ENCODE measurements at places on chromosomes 4 and X.

- DNase-seq: no peak
These were observed 2.5 kb upstream of the RXFP1 start for GRCh38 chr4:158519226-158519625.

DNA sequence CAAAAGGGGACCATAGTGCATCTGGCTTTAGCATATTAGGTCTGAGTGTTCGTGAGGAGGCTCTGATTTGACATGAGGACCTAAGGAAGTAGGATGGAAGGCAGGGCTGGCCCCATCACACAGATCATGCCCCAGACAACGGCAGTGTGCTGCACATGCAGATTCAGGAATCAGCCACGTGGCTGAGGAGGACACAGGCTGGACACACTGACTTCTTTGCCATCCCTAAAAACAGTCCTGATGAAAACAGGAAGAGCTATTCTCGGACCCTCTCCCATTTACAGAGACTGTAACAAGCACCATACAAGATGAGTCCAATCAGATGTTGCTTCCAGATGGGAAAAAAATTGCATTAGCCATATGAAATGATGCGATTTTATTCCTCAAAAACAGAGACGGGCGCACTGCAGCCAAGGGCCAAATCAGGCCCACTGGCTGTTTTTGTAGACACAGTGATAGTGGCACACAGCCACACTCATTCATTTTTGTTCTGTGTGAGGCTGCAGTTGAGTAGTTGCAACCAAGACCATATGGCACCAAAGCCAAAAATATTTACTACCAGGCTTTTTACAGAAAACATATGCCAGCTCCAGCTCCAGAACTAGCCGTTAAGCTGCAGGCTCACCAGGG, 41.0 kb downstream of the ACSL1 start:
- DNase-seq: no peak

DNA sequence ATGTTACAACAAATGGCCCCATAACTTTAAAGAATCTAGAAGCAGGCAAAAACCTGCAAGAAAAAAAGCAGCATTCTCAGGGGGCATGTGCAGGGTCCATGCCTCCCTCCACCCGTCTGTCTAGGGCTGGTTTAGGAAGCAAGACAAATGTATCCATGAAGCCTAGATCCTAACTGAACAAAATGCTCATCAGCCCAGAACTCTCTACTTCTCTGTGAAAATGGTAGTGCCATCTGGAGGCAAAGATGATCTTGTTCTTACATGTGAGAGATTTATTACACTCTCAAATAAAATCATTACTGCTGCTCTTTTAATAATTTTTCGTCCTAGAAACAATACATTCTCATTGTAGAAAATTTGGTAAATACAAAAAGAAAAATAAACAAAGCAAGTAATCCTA, 26.7 kb downstream of the NR3C2 start:
- no peak for DNase-seq

DNA sequence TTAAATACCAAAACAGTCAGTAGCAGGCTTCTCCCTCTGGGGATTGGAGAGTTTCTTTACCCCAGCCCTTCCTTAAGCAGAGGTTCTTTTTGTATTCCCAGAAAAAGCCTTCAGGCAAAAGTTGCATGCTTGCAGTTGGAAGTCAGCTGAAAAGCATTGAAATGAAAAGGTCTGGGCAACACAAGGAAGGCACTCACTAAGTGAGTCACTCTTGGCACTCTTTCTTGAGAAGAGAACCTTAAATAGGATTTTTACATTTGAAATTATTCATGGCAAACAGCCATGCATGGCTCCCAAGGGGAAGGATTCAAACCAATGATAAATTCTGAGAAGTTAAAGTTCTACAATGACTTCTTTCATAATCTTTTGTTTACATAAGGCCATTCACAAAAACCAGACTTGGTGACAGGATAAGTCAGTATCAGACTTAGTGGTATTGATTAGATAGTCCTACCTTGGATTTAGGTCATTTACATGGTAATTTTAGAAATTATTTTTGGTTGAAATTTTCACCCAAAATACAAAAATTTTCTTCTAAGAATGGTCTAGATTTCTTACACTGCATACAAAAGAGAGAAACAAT, 2068.9 kb downstream of the PCDH7 start:
- no peak for DNase-seq

GRCh38 chr4:61493470-61493869, 293.3 kb downstream of the ADGRL3 start:
- DNase-seq: no peak

DNA sequence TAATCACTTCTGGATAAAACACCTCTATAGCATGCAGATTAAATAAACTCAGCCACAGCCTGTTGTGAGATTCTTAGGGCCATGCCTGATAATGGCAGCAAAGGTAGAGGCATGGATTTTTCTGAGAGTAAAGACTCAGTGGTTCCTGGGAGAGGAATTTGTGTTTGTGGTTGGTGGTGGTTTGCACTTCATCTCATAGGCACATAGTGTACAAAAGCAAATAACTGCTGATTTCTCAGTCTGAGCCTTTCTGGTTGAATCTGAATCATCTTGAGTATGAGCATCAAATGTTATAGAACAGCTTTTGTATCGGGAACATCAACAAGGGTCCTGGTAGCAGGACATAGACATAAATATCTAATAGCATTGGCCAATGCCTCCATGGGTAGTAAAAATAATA, 274.3 kb downstream of the FRMPD4 start:
- no peak for DNase-seq

DNA sequence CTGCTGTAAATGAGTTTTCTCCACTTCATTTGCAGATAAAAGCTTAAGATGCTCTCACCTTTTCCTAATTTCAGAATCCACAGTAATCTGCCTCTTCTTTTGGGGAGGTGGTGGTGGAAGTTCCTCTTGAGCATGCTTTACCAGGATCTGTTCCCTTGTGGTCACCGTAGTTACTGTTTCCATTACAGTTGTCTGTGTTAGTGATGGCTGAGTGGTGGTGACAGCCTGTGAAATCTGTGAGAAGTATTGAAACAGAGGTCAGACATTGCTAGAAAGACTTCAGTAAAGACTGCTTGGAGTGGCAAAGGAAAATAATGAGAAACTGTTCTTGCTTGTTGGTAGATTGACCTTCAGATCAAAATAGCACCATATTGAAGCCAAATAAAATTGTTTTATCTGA, 666.2 kb downstream of the DMD start:
- DNase-seq: no peak

DNA sequence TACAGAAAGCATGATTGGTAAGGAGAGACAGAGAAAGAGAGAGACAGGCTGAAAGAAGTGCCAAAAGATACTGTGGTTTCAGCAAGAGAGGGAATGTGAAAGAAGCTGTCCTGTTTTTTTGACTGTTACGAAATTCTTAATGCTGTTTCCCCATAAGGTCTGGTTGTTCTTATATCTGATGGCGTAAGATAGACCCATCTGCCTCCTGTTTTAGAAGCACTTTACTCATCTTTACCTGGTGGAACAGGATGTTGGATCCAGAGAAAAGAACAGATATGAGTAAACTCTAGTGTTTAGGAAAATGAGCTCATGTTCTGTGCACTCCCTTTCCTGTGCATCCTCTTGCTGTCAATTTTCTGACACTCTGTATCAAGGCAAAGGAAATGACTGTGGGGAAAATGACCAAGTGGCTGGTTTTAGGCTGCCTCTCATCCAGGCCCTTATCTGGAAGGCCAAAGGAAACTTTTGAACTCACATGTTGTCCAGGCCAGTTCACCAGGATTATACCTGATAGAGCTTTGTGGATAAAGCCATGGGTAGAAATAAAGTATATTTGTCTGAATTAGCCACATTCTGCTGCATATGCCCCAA, 311.7 kb upstream of the HTR2C start:
- DNase-seq: no peak

DNA sequence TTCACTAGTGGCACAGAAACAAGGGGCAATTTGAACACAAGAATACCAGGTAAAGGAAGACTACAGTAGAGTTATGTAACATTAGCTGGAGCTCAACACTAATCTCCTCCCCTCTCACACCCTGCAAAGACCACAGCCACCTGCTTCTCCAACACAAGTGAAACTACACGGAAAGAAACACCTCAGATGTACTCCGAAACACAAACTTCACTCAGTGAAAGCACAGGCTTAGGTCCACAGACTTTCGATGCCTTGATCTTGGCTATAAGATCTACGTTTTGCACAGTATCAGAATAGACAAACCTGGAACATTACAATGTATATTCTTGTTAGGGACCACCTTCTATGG, 7.6 kb downstream of the ACSL1 start:
- no peak for DNase-seq

- no peak for DNase-seq
These were observed 779.3 kb downstream of the ARAP2 start for GRCh38 chr4:35464964-35465528.

- no peak for DNase-seq
These were observed 24.0 kb downstream of the RASGEF1B start for GRCh38 chr4:81447566-81448229.

GRCh38 chr4:85717351-85717750, 242.4 kb downstream of the ARHGAP24 start:
- DNase-seq: no peak

GRCh38 chr4:98838531-98838930, 90.4 kb downstream of the EIF4E start:
- DNase-seq: no peak

DNA sequence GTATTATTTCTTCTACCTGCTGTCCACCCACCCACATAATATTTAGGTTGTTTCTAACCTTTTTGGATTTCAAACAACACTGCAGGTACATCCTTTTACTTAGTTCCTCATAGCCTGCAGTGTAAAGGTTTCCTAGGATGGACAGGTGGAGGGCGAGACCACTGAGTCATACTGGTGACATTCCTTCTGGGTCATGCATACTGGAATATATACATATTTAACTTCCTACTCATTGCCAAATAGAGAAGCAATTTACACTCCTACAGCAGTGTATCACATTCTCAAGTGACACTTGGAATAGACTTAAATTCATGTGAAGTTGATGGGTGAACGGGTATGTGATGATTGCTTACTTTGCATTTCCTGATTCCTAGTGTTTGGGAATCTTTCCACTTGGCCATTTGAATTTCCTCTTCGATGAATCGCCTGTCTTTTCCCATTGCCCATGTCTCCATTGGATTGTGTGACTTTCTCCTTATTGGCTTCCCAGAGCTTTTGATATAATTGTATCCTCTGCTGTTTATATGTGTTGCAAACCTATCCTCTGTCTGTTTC, 8.2 kb upstream of the PPP2R2C start:
- no peak for DNase-seq

GRCh38 chr4:144787365-144788258, 141.7 kb downstream of the HHIP start:
- DNase-seq: no peak

- DNase-seq: no peak
These were observed 144.3 kb upstream of the PAQR3 start for GRCh38 chr4:79083406-79084010.

GRCh38 chr4:147407261-147408045, 73.4 kb upstream of the EDNRA start:
- no peak for DNase-seq

DNA sequence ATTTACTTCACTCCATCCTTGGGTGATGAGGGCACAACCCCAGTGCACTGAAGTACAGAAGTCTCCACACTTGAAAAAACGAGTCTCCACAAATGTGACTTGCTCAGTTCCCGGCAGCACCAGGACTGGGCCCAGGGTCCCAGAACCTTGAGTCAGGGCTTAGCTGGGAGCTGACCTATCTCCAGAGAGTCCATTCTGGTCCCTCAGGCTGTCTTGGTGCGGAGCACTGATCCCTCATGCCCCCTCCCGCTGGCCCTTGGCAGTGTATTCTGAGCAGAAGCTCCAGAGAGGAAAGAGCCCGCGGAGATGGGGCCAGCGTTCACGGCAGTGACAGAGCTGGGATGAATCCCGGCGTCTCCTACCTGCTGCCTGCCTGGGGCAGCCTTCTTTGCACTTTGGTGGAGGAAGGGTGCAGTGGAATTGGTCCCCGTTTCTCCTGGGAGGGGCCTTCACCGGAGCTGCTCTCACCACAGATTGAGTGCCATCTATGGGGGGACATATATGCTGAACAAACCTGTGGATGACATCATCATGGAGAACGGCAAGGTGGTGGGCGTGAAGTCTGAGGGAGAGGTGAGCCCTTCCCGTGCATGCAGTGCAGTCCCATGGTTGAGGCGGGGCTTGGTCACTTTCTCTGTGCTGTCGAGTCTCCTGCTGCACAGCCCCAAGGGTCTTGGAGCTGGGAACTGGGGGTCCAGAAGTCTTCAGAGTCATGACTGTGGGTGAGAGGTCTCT, 3.2 kb upstream of the FAM50A start:
- no peak for DNase-seq

GRCh38 chr4:10455133-10455532, 2.1 kb downstream of the ZNF518B start:
- no peak for DNase-seq

- DNase-seq: no peak
These were observed 40.4 kb upstream of the HMX1 start for GRCh38 chr4:8912089-8912455.

GRCh38 chrX:31057691-31058090, 14.2 kb downstream of the FTHL17 start:
- no peak for DNase-seq

GRCh38 chr4:24583451-24584210, 723 bp downstream of the DHX15 start:
- DNase-seq: no peak

GRCh38 chr4:165813606-165814005, 59.4 kb upstream of the TLL1 start:
- no peak for DNase-seq

- DNase-seq: no peak
These were observed 15.8 kb downstream of the TBC1D14 start for GRCh38 chr4:6925357-6925836.

All from amygdala (tissue), 56 donors.